Activated CD8-positive, alpha-beta memory T cell treated with anti-CD3 and anti-CD28 coated beads for 1 hour (primary cell): ENCODE measurements at places on chromosomes 7 and 10.

DNA sequence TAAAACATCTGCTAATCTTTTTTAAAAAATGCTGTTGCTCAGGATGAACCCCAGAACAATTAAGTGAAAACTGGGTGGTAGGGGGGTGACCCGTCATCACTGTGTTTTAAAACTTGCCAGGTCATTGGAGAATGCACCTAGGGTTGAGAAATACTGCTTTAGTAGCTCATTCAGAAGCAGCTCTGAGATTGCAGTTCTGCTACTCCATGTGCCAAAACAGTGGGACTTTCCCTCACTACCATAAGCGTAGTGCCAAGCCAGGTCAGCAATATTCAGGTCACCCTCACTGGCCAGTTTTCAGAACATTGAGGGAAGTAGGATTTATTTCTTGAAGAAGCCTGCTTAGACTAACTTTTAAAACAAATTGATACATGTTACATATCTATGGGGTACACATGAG lies 5.2 kb downstream of the STEAP2 start:
- no peak for DNase-seq

- no peak for DNase-seq
These were observed 80.5 kb upstream of the PPIF start for GRCh38 chr10:79266543-79267312.

- DNase-seq = peak; percentile 91
These were observed 2.2 kb upstream of the TRIM8 start for GRCh38 chr10:102641880-102642735.

DNA sequence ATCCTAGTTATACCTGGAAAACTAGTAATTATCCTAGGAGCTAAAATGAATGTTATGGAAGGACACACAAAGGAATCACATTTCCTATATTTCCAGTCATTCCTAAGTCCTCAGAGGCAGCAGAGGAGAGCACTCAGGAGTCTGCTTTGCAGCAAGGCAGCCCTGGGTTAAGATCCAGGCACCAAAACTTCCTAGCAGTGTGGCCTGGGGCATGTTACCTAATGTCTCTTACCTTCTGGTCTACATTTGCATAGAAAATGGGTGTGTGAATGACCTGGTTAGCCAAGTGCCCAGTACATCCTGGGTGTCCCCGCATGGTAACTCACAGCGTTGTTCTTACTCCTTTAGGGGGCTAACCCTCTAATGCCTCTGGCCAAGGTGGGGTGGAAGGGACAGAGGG lies 135.9 kb downstream of the TAX1BP1 start:
- no peak for DNase-seq

GRCh38 chr10:119498889-119499676 lies 43.4 kb downstream of the RGS10 start:
- no peak for DNase-seq

DNA sequence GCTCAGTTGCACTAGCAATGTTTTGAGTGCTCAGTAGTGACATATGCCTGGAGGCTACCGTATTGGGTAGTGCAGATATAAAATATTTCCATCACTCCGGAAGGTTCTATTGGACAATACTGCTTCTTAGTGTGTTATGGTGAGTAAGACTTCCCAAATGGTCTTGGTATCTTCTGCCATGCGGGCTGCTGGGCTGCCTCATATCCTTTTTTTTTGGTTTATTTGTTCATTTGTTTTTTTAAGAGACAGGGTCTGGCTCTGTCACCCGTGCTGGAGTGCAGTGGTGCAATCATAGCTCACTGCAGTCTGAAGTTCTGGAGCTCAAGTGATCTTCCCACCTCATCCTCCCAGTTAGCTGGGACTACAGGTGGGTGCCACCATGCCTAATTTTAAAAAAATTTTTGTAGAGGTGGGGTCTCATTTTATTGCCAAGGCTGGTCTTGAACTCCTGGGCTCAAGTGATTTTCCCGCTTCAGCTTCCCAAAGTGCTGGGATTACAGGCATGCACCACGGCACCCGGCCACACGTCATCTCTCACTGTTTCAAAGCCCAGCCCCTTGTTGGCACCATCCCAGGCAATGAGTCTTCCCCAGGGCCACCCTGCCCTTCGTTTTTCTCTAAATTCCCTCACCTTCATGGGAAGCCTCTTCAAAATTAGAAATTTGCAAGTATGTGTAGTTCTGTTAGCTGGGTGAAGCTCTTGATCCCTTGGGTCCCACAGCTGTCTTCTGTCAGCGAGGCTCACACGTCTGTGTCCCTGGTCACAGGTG lies 111.0 kb upstream of the KLF14 start:
- no peak for DNase-seq

GRCh38 chr10:96910488-96911395 lies 78.6 kb downstream of the LCOR start:
- no peak for DNase-seq

- DNase-seq = no peak
These were observed 10.6 kb downstream of the VOPP1 start for GRCh38 chr7:55561690-55562089.

DNA sequence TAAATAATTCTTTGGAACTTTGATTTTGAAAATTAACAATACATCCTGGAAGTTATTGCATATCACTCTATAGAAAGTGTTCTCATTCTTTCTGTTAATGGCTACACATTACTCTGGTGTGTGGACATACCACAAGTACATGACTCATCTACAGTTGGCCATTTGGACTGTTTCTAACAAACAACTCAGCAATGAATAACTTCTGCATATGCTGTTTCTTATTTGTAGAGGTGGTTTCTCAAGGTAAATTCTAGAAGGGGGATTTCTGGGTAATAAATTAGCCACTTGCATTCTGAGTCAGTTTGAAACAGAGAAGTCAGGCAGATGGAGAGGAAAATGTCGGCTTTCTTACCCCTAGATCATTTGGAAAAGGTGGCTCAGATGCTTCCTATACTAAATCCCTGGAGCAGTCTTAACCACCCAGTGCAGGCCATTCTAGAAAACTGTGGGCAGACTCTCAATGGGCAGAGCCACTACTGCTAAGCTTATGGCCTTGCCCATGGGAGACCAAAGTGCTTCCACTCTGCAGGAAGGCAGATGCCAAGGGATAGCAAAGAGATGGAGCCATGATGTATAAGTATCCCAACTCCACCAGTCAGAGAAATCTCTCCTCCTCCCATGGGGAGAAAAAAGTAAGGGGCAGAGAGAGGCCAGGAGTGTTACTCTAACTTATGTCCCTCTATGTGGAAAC lies 194.0 kb upstream of the PLPP4 start:
- no peak for DNase-seq

DNA sequence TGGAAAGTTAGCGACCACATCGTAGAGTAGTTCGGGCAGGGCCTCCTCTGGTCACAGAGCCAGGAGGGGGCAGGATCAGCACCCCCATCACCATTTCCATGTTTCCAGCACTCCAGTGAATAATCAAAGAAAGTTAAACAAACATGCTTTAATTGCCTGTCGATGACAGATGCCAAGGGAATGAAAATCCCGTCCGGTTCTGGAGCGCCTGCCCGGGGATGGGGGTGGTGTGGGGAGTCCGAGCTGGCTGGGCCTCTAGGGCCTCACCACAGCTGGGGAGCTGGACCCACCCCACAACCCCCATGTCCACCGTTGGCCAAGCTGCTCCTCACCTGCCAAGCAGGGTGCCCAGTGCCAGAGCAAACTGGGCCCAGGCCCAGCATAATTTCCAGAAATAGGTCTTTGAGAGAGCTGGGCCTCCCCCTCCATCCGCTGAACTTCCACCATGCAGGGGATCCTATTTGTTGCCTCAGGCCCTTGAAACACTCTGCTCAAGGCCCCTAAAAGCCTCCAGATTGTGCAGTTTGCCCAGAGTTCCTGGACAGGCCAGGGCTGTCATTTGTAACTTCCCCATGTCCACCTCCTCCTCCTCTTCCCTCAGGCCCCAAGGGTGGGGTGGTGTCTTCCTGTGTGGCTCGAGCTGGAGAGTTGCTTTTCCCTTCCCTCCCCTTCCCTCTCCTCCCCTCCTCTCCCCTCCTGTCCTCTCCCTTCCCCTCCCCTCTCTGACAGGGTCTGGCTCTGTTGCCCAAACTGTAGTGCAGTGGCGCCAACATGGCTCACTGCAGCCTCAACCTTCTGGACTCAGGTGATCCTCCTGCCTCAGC lies 101.0 kb downstream of the MYL10 start:
- no peak for DNase-seq

DNA sequence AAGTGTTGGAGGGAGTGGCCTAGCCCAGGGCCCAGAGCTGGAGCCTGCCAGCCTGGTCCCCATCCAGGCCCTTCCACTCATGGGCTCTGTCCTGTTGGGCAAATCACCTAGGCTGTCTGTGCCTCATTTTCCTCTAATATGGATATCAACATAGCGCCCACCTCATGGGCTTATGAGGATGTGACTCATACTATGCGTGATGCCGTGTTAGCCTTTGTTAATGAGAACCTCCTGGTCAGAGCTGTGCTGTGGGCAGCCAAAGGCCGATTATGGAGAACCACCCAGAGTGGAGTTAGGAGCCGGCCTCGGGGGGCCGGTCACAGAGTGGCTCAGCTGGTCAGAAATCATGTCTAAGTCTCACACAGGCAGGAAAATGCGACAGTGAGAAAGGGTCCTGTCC lies 306.4 kb downstream of the PAXIP1 start:
- no peak for DNase-seq

DNA sequence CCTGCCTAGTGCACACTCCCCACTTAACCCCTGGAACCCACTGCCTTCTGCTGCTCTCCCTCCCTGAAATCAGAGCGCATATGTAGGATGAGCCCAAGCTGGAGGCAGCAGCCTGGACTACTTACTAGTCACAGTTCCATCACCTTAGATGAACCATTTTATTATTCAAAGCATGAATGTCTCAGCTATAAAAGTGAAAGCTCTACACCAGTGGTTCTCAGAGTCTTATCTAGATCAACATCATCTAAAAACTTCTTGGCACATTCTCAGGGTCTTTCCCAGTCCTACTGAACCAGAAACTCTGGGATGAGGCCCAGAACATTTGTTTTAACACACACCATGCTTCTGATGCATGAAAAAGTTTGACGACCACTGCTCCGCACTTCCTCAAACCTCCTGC lies 100.3 kb upstream of the ANK3 start:
- no peak for DNase-seq

DNA sequence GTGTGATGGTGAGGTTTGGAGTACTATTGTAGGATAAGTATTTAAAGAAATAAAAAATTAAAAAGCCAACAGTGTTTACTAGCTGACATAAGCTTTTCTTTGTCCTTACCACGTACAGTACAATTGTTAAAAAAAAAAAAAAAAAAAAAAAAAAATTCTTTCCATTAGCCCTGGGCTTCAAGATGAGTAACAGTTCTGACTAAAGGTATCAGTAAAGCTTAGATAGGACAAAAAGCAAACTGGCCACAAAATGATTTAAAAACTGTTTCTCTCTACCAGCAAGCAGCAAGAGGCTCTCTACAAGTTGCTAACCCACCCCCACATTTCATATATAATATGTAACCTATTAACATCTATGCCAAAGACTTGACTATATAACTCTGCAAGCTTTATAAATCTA lies 17.5 kb downstream of the HYCC1 start:
- DNase-seq = no peak

- no peak for DNase-seq
These were observed 21.5 kb upstream of the TMEM213 start for GRCh38 chr7:138776166-138776833.

DNA sequence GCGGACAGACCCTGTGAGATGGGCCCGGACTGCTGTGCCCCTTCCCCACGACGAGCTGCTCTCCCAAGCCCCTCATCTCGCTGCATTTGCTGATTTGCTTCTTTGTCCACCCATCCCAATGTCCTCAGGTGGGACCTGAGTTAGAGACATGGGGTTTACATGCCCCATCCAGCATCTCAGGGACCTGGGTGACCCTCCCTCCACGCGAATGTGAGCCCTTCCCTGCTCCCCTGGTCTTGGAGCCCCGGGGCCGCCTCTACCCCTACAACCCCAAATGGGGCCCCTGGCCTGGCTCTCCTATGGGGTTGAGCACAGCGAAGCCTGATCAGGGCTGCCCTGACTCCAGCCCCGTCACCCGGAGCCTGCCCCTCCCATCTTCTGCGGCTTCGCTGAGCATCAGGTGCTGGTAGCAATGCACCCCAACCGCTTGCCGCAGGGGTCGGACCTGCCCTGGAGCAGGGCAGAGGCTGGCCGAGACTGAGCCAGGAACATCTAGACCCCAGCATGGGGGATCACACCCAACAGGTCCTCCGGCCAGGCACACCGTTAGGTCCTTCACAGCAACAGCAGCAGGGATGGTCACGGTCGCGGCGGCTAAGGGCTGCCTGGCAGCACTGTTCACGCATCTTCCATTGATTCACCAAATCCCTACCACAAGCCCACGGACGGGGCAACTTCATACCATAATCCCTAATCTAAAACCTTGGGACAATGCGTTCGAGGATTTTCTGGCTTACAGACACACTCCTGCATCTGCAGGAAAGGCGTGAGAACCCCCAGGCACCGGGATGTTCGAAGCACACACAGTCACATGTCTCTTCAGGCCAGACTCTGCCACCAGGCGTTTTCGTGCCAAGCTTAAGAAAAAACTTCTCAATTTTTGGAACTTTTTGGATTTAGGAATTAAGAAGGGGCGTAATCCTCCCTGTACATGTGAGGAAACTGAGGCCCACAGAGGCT lies 15.5 kb downstream of the WDR86 start:
- no peak for DNase-seq

DNA sequence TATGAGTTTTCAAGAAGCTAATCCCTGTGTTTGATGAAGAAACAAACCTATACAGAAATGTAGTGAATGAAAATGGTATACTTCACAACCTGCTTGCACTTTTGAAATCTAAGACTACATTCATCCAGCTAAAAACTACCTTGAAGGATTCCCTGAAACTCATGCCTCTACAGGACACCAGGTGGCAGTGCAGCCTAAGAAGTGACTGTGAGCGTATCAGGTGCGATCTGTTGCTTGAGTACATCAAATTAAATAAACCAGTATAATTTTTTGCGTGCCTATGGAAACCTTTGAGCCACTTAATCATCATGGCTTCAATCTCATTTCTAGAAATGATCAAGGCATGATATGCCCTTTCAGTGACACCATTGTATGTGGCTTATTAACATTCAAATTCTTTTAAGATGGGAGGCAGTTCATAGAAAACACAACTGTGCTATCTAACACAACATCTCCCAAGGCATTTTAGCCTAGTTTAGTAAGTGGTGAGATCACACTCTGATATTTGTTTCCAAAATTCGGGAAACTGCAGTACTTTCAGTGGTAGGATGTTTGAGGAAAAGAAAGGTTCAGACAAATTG lies 57.4 kb downstream of the PPP1R17 start:
- no peak for DNase-seq

- DNase-seq = no peak
These were observed 41.7 kb downstream of the MAD1L1 start for GRCh38 chr7:2191016-2191415.

GRCh38 chr10:96495544-96495943 lies 18.2 kb downstream of the TLL2 start:
- DNase-seq = no peak
